ENCODE measurements at places on chromosomes 7 and 10.

DNA sequence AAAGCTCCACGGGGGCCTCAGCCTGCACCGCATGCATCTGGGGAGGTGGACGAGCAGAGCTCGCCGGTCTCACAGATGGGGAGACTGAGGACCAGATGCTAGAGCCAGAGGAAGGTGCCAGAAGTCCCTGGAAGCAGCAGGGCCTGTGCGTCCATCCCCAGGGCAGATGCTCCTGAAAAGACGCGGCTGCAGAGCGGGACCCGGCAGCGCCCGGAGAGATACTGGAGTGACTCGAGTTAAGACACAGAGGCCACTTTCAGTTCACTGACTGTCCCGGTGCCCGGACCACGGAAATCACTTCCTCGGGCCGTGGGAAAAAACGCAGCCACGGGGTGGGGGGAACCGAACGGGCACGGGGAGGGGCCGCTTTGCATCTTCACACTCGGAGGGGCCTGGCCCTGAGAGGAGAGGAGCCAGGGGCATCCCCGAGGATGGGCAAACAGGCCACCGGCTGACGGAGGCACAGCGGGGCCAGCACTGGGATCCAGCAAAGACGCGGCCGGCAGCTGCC lies 85.4 kb downstream of the FOXL3 start:
- no peak for DNase-seq

DNA sequence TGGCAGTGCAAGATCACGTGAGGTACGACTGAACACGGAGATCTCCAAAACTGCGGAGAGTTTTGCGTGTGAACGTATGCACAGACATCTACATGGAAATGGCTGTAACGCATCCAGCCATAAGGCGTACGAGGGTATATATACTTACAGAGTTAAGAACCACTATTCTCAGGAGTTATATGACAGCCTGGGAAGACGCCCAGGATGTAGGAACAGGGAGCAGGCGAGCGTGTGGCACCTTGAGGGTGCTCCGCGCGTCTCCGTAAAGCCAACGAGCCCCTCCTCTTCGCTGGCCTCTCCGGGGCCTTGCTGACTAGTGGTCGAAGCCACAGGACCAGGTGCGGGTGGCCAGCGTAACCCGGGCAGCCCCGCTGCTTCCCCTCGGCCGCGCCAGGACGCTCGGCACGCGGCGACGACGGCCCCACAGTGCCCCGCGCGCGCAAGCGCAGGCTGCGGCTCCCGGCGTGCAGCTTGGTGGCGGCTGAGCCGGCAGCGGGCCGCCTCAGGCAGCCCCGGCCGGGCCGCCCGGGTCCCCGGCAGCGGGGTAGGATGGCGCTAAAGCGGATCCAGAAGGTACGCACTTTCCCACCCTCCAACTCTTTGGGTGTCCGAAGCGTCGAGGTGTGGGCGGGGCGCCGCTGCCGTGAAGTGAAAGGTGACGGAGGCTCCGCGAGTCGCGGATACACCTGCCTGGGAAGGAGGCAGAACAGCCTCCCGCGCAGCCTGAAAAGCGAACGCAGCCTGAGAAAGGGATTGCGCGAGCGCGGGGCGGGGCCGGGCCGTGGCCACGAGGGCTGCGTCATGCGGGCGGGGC lies at the start of gene UBE2D4:
TSS of gene UBE2D4 (plus strand) at position 453 of the 814 bp plus-strand sequence. CDS start at position 550, 97 bp downstream.
- peak; percentile 77 for DNase-seq

DNA sequence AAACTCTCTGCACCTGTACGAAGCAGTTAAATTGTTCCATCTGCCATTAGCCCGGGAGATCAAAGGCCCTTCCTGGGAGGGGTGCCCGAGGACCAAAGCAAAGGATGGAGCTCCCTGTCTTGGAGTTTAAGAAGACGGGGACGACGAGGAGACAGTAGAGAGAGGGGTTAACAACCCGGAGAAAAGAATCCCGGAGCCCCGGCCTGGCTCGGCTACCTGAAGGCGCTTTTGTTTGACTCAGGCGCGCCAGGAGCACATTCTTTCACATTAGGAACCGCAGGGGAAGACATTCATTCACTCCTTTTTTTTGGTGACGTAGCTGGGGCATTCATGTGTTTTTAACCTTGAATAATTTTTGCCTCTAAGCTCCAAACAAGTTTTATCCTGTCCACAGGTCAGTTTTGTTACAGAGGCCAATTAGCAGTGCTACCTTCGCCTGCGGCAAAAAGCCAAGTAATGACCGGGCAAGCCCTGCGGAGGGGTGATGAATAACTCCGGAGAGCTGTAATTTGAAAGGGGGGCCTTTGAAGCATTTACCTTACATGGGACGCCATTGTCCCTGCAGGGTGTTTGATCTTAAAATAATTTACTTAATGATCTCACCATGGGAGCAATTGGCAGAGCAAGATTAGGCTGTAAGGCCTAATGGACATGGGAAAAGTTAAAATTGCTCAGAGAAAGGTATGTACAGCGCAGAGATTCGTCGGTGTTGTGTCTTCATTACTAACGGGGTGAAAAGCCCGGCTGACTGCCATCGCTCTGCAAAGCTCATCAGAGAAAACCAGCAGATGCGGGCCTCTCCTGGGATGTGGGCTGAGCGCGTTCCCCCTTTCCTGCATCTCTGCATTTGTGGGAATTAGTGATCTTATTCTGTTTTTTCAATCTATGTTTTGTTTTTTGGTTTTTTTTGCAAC lies 258.0 kb upstream of the SP4 start:
- no peak for DNase-seq

- DNase-seq, result no peak
Measured at GRCh38 chr10:26706206-26706605, 8.7 kb downstream of the PDSS1 start.

DNA sequence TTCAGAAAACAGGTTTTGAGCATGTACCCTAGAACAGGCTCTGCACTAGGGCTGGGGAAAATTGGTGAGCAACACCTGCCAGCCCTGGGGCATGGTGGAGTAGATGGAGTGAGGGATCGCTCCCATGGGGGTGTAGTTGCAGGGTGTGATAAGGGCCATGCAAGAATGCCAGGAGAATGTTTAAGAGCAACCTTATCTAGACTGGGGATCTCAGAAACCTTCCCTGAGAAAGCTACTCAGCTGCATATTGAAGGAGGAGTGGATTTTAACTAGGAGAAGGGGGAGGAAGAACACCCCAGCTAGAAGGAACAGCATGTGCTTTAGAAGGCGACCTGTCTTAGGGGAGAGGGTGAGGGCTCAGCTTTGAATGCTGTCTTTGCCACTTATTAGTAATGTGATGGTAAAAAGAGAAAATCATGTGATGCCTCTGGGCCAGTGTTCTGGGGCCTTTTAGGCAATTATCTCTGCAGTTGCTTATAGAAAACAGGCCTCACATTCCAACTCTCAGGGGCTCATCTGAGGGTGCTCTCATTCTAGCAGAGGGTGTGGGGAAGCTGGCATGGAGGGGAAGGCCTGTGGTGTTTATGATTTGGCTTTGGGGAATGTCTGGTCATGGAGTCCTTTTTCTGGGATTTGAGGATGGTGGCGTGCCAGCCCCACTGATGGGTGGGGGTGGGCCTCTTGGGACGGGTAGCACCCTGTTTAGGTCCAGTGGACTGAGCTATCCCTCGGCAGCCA lies 225.4 kb downstream of the BMPER start:
- no peak for DNase-seq

DNA sequence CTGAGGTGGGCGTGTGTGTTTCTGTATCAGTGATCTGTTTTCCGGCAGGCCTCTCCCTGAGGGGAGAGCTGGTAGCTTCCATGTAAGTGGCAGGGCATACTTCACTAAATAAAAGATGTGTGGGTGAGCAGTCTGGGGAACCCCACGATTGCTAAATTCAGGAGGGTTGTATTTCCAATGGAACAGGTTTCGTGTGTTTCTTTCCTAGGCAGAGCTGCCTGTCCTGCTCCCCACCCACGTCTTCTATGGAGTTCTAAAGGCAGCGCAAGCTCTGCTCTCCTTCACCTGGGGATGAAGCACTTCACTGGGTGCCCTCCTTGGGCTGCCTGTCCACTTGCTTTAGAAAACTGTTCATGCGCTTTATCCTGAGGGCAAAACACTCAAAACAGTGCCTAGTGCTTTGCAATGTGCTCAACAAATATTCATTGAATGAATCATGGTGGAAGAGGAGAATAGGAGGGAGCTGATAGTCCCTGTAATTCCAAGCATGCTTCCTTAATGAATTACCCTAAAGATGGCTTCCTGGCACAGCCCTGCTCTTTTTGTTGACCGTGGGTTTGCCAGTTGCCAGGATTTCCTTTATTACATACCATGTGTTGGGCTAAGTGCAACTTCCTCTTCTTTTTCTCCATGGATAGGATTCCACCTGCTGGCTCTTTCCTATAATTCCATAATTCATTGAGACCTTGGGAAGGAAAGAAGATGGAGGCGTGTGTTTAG lies 50.6 kb upstream of the SRPK2 start:
- no peak for DNase-seq

- no peak for DNase-seq
Measured at GRCh38 chr7:94378356-94378755, 16.3 kb upstream of the COL1A2 start.

DNA sequence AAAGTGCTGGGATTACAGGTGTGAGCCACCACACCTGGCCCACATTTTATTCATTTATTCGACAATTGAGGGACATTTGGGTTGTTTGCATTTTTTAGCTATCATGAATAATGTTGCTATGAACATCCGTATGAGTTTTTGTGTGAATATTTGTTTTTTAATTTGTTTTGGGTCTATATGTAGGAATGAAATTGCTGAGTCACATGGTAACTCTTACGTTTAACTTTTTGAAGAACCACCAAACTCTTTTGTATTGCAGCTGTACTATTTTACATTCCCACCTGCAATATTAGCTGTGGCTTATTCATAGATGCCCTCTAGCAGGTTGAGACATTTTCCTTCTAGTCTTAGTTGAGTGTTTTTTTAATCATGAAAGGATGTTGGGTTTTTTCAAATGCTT lies 14.4 kb downstream of the PLAC9 start:
- no peak for DNase-seq

DNA sequence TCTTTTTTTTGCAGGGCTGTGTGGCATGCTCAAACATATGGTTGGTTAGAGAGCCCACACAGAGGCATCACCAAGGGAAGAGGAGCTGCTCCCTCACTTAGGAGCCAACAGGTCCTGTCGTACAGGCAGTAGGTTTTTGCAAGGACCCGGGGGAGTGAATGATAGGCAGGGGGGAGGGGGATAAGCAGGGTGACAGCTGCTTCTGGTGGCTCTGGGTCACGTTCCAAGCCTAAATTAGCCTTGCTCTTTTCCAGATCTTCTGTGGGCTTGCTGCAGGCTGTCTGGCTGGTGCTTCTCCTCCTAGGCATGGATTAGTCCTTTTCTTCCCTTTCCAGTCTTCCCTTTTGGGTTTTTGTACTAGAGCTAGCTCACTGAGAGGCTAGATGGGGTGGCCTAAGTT lies 117.7 kb upstream of the PODXL start:
- no peak for DNase-seq

GRCh38 chr10:89242840-89243568 lies 8.6 kb downstream of the LIPA start:
- no peak for DNase-seq

DNA sequence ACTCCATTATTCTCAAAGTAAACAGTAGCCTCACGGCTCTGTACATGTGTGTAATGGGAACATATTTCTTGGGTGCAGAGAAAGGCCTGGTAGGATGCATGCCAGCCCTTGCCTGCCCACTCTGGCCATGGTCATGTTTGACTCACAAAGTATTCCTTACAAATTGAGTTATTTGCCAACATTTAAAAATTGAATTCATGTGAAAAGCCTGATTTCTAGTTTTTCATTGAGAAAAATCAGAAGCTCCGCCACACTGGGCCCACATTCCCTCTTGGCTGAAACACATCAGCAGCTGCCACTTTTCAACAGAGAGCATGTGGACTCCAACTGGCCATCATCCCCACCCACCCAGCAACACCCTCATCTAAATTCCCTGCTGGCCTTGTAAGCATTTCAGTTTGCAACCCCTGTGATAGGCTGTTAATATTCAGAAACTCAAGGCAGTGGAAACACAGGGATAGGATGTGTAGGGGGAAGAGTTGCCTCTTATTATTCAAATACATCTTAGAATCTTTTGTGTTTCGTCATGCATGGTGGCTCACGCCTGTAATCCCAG lies 40.9 kb downstream of the CDH23 start:
- no peak for DNase-seq

GRCh38 chr10:113921561-113922370 lies 67.3 kb downstream of the NHLRC2 start:
- no peak for DNase-seq

- no peak for DNase-seq
Measured at GRCh38 chr10:125455855-125456254, 227.1 kb downstream of the TEX36 start.

DNA sequence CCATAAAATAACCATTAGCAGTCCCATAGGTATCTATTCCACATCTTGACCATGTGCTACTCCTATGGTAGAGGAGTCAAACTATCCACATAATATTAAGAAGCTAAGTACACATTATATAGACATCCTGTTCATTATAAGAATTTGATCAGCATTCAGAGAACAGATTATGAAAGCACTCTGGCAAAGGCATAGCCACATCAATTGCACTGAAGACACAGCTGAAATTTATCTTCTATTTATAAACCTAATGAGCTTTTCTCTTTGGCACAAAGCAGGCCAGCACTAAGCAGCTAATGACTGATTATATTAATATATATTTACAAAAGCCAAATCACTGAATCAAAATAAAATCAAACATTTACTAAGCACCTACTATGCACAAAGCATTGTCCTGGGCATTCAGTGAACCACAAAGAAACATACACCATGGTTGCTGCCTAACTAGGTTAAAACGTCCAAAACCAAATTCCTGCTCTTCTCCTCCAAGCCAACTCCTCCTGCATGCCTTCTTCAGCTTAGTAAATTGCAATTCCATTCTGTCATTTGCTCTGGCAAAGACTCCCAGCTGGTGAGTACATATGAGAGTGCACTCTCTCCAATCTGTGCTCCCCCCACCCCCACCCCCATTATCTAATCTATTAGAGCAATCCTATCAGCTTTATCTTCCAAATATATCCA lies 122.6 kb upstream of the ASAH2 start:
- DNase-seq, result no peak

DNA sequence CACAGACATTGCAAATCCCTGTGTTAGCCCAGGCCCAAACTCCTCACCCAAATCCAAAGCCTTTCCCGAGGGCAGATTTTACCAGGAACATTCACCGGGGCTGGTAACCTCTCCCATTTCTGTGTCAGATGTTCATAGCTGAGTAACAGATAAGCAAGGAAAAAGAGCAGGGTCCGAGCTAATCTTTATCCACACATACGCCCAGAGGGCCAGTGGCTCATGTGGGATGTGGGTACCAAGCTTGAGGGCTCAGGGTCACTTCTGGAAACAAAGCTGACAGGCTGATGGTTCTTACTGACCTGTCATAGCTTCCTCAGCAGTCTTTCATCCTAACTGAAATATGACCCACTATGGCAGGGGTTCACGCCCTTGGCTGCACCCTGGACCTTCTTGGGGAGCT lies 39.8 kb downstream of the HBP1 start:
- DNase-seq, result no peak
